Spinal cord (tissue), 10 donors: ENCODE measurements at places on chromosomes 13 and 19. TPM values are rescaled to one million over a fixed set of nuclear protein-coding genes. Genes with fewer than 3 reads are reported as not detected.

The ZNF565 gene
- 12.1 TPM for total RNA-seq

GRCh38 chr13:42696191-42696590 is 85.2 kb upstream of the FAM216B start:
- no peak overlapping the region for H3K4me3 ChIP-seq
- no peaks in the 10 kb centered on the region for H3K4me1 ChIP-seq
- no peak overlapping the region for H3K27ac ChIP-seq
- no peaks in the 10 kb centered on the region for H3K27me3 ChIP-seq
- DNase-seq: no peak

DNA sequence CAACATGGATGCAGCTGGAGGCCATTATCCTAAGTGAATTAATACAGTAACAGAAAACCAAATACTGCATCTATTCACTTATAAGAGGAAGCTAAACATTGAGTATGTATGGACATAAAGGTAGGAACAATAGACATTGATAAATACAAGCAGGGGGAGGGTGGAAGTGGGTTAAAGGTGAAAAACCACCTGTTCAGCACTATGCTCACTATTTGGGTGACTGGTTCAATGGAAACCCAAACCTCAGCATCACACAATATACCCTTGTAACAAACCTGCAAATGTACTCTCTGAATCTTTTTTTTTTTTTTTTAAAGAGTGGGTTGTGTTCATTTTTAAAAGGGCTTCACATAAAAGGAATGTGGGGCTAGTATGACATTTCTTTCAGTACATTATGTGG is 26.9 kb upstream of the CPB2 start:
- H3K36me3 ChIP-seq: no peaks in the 10 kb centered on the region
- H3K4me3 ChIP-seq: no peak overlapping the region
- H3K27ac ChIP-seq: no peak overlapping the region
- no peaks in the 10 kb centered on the region for H3K27me3 ChIP-seq
- no peaks in the 10 kb centered on the region for H3K4me1 ChIP-seq
- DNase-seq: no peak

GRCh38 chr13:41418731-41419130 is 38.6 kb upstream of the RGCC start:
- no peaks in the 10 kb centered on the region for H3K36me3 ChIP-seq
- no peak for DNase-seq
- H3K4me1 ChIP-seq: peaks cover 3% of the 10 kb centered on the region
- no peaks in the 10 kb centered on the region for H3K27me3 ChIP-seq
- no peak overlapping the region for H3K4me3 ChIP-seq

The LRRC63 gene
- total RNA-seq: 0.79 TPM

The USF2 gene
- 37.2 TPM for total RNA-seq

DNA sequence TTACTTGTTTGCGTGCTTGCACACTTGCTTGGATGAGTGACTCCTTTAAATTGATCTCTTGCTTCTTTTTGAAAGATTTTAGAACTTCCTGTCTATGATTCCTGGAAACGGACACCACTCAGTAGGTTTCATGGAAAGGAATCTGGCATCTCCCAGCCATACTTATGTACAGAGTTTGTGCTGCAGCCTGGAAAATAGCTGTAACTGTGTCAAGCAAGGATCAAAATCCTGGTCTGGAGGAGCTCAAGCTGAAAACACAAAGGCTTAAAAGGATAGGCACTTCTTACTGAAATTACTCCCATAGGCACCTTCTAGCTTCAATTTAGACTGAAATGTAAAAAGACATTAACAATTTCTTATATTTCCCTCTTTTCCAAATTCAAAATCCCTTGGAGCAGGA is 1.4 kb upstream of the FREM2 start:
- peaks cover 28% of the 10 kb centered on the region for H3K4me1 ChIP-seq
- DNase-seq: no peak
- H3K4me3 ChIP-seq: no peak overlapping the region
- H3K36me3 ChIP-seq: no peaks in the 10 kb centered on the region
- H3K27me3 ChIP-seq: peaks cover 27% of the 10 kb centered on the region

DNA sequence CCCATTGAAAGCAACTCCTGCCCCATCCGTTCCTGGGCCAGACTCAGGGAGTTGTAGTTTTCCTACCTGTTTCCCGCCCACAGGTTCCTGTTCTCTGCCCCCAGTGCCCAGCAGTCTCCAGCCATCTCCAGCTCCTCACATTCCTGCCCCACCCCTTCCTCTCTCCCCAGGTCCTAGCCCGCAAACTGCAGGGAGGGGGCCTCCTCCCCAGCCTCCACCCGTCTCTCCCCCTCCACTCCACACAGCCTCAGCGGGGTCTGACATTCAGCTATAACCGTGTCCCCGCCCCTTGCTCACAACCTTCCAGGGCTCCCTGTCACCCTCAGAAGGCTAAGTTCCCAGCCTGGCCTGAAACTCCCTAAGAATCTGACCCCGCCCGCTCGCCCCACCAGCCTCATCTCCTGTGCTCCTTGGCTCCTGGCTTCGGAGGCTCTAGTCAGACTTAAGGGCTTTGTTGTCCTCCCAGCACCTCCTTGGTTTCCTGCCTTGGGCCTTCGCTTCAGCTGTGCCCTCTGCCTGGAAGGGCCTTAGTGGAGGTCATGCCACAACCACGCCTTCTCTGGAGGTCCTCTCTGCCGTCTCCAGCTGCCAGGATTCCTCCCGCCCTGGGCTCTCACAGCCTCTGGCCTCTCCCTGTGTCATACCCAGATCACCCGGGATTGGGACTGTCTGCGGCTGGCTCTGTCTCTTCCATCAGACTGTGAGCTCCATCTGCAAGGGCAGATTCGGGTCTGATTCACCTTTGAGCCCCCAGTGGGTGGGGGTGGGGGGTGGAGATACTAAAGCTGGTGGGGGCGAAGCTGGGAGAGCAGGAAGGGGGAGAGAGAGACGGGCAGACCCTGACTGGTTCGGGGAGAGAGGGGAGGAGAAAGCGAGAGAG is 5.1 kb upstream of the SPACA6 start:
- peak overlapping the region; percentile 83 for H3K4me3 ChIP-seq
- peaks cover 14% of the 10 kb centered on the region for H3K36me3 ChIP-seq
- H3K4me1 ChIP-seq: peaks cover 49% of the 10 kb centered on the region
- peak overlapping the region; percentile 84 for H3K27ac ChIP-seq
- H3K27me3 ChIP-seq: no peaks in the 10 kb centered on the region
